MCF 10A (cell line): ENCODE measurements at places on chromosomes 3 and 15. TPM values are rescaled to one million over a fixed set of nuclear protein-coding genes. Genes with fewer than 3 reads are reported as not detected.

Gene SPINK8
- total RNA-seq = not detected in 2 replicates

Gene EPHA6
- total RNA-seq = 0.33 and 0.66 TPM in 2 replicates

DNA sequence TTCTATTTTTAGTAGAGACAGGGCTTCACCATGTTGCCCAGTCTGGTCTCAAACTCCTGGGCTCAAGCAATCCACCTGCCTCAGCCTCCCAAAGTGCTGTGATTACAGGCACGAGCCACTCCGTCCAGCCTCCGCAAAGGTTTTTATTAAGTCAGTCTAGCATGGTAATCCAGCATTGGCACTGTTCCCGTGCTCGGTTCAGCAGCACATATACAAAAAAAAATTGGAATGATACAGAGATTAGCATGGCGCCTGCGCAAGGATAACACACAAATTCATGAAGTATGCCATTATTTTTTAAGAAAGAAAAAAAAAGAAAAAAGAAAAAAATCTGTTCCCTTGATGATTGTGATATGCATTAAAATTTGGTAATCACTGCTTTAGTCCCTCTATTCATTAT lies 8.5 kb downstream of the CKMT1A start:
- no peak overlapping the region for H3K4me3 ChIP-seq
- H3K36me3 ChIP-seq = peaks cover 21% of the 10 kb centered on the region
- DNase-seq = no peak
- no peaks in the 10 kb centered on the region for H3K27me3 ChIP-seq
- H3K27ac ChIP-seq = no peak overlapping the region

DNA sequence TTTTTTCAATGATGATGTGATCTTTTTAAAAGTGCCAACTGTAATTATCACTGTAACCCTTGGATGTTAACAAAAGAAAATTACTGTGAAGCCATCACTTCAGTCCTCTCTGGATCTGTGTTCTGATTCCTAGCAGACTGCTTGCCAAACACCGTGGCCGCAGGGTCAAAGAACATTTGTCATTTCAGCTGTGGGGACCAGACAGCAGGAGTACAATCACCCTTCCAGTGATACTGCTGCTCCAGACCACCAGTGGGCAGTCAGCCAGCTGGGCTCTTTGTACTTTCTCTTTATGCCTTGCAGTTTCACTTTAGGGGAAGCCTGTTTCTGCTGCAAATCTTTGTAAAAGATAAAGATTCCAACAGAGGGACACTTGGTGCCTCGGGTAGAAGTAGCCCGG lies 770.0 kb downstream of the GRM7 start:
- no peaks in the 10 kb centered on the region for H3K27me3 ChIP-seq
- H3K4me1 ChIP-seq = peaks cover 6% of the 10 kb centered on the region
- H3K4me3 ChIP-seq = no peak overlapping the region
- no peak overlapping the region for H3K27ac ChIP-seq
